Glomerular endothelial cell (primary cell): ENCODE measurements at places on chromosomes 4 and X. TPM values are rescaled to one million over a fixed set of nuclear protein-coding genes. Genes with fewer than 3 reads are reported as not detected.

KIF4A gene
- 4.5 and 6.3 TPM in 2 replicates for total RNA-seq

ADGRL3 gene
- 1.1 and 1.2 TPM in 2 replicates for total RNA-seq

P2RY4 gene
- total RNA-seq = 0.12 TPM in 1 of 2 replicates, not detected in the other

GPR34 gene
- total RNA-seq = not detected in 2 replicates

PABPC4L gene
- 1.6 and 2.0 TPM in 2 replicates for total RNA-seq

CEP135 gene
- 3.7 and 9.2 TPM in 2 replicates for total RNA-seq

H2BW2 gene
- total RNA-seq = not detected in 2 replicates

SPANXA1 gene
- not detected in 2 replicates for total RNA-seq

SMIM43 gene
- 0.18 TPM in 1 of 2 replicates, not detected in the other for total RNA-seq

CXCL8 gene
- 322 and 354 TPM in 2 replicates for total RNA-seq

AREG gene
- 5.6 and 7.7 TPM in 2 replicates for total RNA-seq

DOK7 gene
- total RNA-seq = not detected in 2 replicates

GPR119 gene
- total RNA-seq = not detected in 2 replicates

RNF175 gene
- total RNA-seq = not detected in 2 replicates

DAPP1 gene
- not detected in 2 replicates for total RNA-seq

DMD gene
- total RNA-seq = 1.6 and 6.7 TPM in 2 replicates

TKTL2 gene
- not detected in 2 replicates for total RNA-seq

TRPC3 gene
- total RNA-seq = 0.18 TPM in 1 of 2 replicates, not detected in the other

DUSP21 gene
- total RNA-seq = not detected in 2 replicates

DLG3 gene
- 3.3 and 5.9 TPM in 2 replicates for total RNA-seq

PPEF2 gene
- total RNA-seq = not detected in 2 replicates
